Inflammatory macrophage treated with lipopolysaccharide for 1 hour (primary cell): ENCODE measurements at places on chromosomes 6 and 20.

- no peak for DNase-seq
Observed at GRCh38 chr20:50680105-50680960, 11.0 kb downstream of the RIPOR3 start.

DNA sequence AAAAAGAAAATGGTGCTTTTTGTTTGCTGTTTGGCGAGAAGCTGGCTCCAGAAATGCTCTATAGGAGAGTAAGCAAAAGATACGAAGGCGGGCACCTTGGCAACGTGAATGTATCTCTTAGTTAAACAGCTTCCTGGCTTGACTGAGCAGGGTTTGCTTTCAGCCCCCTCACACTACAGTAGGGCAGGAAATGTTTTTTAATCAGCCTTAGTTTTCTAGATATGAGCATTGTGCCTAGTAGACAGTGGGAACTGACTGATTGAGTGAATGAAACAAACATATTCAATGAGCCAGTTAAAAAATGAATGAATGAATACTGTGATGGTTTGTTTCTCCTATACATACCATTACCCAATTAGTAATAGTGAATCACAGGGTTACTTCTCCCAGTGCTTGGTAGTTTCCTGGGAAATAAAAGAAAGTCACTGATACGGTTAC lies 19.9 kb downstream of the CAP2 start:
- no peak for DNase-seq

GRCh38 chr6:33963136-33963750 lies 159.4 kb upstream of the MLN start:
- no peak for DNase-seq

GRCh38 chr6:107020239-107020638 lies 7.8 kb upstream of the MTRES1 start:
- DNase-seq, result no peak

GRCh38 chr6:44538131-44538806 lies 150.8 kb downstream of the CDC5L start:
- DNase-seq, result no peak

GRCh38 chr6:48957781-48958180 lies 505.3 kb downstream of the MMUT start:
- no peak for DNase-seq

- no peak for DNase-seq
Observed at GRCh38 chr6:21478883-21479539, 114.5 kb upstream of the SOX4 start.

DNA sequence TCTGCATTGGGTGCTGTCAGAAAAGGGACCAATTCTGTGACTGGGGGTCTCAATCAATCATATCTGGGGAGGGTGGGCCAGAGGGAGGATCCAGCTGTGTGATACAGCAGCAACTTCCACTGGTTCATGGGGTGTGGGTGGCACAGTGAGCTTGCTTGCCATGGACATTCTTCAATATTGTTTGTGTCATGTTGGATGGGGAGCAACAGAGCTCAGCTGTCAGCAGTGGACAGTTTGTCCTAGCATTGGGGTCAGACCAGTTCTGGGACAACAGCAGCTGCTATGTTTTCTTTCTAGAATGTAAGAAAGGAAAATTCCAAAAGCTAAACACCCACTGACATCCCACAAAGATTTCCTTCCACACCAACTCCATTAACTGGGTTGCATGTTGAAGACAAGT lies 221.9 kb upstream of the CDH4 start:
- no peak for DNase-seq

- DNase-seq, result no peak
Observed at GRCh38 chr20:17902531-17903083, 66.0 kb downstream of the SNX5 start.

- DNase-seq, result no peak
Observed at GRCh38 chr6:156651486-156651885, 125.7 kb upstream of the ARID1B start.

GRCh38 chr6:166342349-166343149 lies at the start of gene SFT2D1:
SFT2D1 (minus strand) TSS chr6:166342545; CDS start chr6:166342481, 64 bp downstream.
- peak; percentile 92 for DNase-seq

- DNase-seq, result no peak
Observed at GRCh38 chr6:30768634-30769087, 24.3 kb upstream of the IER3 start.

DNA sequence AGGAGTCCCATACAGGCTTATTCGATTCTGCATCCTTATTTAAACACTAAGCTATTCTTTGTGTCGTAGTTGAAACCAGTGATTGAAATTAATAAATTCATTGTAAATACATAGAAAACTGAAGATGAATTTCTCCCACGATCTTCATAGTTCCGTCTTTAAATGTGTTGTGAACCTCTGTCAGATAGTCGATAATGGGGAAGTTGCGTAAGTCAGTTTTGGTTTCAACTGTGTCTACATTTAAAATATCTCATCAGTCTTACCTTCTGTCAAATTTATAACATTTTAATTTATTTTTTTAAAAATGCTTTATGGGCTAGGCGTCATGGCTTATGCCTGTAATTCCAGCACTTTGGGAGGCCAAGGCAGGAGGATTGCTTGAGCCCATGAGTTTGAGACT lies 12.7 kb downstream of the STX11 start:
- peak; percentile 87 for DNase-seq

DNA sequence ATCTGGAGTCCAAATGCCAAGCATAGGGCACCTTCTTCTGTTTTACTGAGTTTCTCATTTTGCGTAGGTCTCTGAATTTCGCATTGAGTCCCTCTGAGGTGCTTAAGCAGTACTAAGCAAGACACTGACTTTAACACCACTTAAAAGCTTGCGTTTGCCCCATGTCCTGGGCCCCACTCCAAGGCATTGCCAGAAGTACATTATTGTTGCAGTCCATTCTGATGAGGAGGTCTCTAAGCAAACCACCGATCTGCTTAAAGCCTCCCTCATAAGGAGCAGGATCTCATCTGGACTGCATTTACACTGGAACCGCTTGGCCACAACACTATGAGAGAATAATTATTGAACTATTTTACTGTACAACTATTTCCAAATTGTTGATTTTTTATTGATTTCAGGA lies 16.3 kb downstream of the BMP2 start:
- no peak for DNase-seq

- DNase-seq, result peak; percentile 67
Observed at GRCh38 chr20:46757754-46758678, 48.6 kb downstream of the SLC2A10 start.
